ENCODE measurements at places on chromosomes 4 and X.

DNA sequence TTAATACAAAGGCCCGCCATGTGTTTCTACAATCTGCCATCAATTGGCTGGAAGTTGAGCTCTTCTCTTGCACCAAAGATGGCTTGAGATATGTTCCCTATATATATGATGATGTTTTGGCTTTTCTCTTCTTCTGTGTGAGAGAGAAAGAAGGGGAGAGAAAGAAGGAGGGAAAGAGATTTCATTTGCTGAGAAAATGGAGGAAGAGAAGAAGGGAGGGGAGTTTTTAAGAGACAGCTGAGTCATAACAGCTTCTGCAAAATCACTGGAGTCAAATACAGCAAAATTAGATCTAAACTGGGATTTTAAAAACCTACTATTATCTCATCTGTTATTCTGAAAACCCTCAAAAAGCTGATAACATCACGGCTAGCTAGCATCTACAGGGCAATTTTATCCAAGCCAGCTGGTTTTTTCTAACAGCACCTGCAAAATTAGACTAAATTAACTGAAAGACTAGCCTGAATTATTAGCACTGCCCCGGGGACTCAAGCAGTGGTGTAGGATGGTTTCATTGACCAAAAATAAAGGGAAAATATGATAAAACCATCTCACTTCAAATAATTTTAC is 647.6 kb upstream of the ACTRT1 start:
- no peak for DNase-seq

DNA sequence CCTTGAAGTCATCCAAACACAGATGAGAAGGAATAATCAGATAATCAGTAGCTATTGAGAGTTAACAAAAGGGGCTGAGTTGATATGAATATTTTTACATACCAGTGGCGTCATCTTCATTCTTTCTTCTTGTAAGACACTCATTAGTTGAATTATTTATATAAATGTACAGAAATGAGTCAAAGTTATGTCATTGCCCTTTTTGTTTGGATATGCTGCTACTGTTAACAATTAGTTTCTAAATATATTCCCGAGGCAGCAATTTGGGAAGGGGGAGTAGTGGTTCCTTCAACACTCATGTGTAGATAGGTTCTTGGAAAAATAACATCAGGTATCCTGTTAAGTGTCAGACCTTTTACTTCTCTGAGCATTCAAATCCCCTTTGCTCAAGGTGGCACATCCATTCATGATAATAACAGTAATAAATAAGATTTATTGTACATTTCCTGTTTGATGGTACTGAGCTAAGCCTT is 436.6 kb downstream of the SPRY1 start:
- no peak for DNase-seq

DNA sequence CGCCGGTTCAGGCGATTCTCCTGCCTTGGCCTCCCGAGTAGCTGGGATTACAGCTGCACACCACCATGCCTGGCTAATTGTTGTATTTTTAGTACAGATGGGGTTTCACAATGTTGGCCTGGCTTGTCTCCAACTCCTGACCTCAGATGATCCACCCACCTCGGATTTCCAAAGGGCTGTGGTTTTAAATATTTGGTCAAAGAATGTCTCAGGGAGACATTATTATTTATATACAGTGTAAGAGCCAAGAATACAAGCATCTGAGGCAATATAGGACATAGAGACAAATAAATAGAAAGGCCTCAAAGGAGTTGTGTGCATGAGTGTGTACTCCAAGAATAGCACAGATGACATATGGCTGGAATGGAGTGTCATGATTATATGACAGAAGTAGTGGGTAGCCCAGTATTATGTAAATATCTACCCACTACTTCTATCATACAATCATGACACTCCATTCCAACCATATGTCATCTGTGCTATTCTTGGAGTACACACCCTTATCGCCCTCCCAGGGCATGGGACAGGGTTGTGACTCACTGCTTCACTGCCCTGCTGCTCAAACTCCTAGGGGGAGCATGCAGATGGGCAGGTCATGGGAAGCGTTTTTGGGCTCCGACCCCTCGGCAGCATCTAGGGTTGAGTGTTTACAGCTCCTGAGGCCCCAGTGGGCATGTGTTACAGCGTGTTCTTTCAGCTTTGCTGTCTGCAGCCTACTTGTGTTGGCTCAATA is 1649.8 kb upstream of the PCDH10 start:
- DNase-seq = no peak

GRCh38 chr4:89617317-89617716 is 219.6 kb downstream of the SNCA start:
- peak; percentile 26 for DNase-seq

DNA sequence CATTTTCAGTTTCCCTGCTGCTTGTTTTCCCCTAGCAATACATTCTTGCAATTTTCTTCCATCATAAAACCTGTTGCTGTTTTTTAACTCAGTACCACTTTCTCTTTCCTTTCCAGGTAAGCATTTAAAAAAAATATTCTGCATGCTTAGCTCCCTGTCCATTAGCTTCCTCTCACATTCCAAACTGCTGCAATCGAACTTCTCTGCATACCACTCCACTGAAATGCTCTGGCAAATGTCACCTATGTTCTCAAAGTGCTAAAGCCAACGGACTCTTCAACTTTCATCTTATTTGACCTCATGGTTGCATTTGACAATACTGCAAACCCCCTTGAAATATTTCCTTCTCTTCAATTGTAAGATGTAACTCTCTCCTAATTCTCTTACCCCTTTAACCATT is 192.7 kb downstream of the ANAPC10 start:
- DNase-seq = no peak

DNA sequence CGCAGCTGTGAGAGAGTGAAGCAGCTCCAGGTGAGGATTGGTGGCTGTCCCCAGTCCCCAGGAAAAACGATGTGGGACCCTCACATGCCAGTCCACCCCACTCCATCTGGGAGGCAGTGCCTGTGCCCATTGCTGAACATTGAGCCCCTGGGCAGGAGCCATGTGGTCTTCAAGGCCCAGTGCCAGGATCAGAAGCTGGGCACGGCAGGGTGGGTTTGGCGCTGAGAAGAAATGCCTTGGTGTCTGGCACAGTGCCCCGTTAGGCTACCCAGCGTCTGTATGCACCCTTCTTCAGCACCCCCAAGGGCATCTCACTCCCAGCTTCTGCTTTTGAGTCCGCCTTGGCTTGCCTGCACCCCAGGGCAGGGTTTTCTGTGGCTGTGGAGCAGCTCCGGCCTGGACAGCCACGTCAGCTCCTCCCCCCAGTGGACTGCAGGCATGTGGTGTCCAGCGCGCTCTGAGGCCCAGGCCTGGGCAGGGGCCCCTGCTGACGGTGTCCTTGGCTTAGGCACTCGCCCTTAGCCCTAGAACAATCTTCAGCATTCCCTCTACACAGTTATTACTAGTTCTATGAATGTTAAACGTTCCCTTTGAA is 28.6 kb downstream of the RGS12 start:
- peak; percentile 46 for DNase-seq

DNA sequence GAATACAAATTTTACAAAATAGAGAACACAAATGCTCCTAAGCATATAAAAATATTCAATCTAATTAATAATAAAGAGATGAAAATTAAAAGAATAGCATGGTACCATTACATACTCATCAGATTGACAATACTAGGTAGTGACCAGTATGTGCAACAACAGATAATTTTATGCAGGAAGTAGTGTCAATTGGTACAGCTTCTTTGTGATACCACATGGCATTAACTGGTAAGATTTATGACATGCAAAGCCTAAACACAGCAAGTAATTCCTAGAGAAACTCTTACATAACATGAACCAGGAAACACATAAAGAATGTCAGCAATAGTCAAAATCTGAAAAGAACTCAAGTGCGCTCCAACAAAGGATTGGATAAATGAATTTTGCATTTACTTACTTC is 26.3 kb downstream of the CXCL2 start:
- DNase-seq = no peak

DNA sequence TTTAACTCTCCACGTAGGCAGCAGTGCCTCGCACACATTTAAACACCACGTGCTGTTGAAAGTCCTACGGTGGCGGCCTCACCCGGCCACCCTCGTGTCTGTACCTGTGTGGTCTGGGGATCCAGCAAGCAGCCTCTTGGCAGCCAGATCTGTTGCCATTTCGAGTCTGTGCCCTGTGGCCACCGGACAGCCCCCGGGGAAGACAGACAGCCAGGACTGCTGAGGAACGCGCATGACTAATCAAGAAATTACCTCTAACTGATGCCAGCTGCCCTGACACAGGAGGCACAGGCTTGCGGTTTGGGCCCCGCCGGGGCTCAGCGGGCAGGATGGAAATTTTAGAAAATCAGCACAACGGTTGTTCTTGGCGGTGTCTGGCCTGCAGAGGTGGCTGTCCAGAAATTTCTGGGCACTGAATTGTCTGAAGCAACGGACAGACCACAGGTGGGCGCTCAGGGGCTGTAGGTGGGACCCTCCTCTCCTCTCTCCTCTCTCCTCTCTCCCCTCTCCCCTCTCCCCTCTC is 15.6 kb upstream of the ASMTL start:
- peak; percentile 68 for DNase-seq

- DNase-seq = no peak
These were observed 23.7 kb downstream of the CC2D2A start for GRCh38 chr4:15493411-15493810.

GRCh38 chr4:99209671-99210070 is 9.4 kb downstream of the ADH6 start:
- peak; percentile 83 for DNase-seq

DNA sequence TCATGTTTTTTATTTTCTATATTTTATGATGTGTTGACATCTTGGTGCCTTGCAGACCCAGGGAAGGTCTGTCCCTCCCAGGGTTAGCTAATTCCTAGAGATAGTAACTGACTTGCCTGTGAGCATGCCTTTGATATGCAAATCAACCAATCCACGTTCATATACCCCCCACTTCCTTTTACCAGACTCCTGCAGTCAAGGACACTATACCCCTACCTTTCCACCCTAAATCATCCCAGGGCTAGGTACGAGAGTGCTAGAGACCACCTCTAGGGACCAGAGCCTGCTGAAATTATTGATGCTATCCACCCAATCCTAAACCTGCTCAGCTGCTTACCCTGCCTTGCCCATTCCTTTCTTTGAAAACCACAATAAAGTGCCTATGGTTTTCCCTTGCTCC is 7.5 kb upstream of the PHEX start:
- DNase-seq = no peak

DNA sequence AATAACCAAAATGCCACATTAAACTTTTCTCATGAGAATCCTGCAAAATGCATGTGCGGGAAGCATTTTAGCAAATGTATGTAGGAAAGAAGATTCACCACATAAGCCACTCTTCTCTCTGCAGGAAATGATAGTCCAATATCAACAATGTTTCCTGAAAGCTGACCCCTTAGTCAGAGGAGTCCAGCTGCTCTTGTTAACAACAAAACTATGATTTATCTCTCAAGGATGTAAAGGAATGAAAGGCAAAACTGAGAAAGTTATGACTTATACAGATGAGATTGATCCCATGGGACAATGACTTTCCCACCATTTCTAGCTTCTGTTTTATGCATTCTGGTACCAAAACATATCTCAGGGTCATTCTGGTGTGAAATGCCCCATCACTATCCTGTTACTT is 125.0 kb upstream of the EDNRA start:
- DNase-seq = peak; percentile 73

- no peak for DNase-seq
These were observed 72.3 kb downstream of the SLIT2 start for GRCh38 chr4:20323991-20324390.

DNA sequence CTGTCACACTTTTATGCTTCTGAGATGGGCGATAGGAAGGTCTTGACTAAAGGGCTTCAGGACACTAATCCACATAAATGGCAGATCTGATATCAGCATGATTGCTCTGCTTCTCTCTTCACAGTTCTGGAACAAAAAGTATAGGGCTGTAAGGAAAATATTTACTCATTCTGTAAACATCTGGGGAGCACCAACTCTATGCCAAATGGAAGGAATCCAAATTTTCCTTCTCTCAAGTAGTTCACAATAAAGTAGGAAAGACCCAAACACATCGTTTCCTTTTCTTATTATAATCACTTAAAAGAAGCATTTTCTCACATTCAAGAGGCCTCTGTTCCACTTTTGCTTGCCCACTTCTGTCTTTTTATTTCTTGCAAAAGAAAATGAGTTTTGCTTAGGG is 45.9 kb upstream of the F9 start:
- DNase-seq = no peak

DNA sequence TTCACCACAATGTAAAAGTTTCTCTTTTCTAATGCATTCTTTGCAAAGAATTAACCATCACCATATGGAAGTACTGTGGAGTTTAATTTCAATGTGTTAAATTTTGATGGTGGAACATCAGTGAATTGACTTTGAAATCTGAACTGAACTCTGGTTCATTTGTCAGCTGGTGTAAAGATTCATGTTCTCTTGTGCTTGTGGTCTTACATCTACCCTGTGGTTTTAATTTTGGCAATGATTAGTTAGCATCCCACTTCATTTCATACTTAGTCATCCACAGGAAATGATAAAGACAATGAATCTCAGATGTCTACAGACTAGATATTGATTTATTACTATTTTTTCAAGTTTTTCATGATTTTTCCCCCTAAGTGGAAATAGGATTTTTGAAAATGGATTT is 77.8 kb downstream of the GRID2 start:
- no peak for DNase-seq

GRCh38 chr4:48141048-48141447 is 7.0 kb upstream of the TXK start:
- peak; percentile 53 for DNase-seq

DNA sequence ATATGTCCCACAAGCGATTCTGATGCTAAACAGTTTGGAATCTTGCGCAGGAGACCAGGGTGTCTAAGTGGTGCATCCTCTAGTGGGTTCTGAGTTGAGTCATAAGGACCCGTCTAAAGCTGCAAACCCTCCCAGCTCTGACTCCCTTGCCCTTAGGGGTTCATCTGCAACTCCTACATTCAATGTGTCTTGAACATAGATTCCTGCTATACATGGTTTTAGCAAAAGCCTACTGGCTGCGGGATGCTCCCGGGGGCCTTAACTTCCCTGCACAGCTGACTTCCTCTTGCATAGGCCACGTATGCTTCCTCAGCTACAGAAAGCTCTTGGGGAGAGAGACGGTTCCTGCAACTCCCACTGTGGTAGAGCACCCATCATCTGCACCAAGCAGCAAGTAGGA is 236.7 kb downstream of the EVC2 start:
- DNase-seq = no peak

DNA sequence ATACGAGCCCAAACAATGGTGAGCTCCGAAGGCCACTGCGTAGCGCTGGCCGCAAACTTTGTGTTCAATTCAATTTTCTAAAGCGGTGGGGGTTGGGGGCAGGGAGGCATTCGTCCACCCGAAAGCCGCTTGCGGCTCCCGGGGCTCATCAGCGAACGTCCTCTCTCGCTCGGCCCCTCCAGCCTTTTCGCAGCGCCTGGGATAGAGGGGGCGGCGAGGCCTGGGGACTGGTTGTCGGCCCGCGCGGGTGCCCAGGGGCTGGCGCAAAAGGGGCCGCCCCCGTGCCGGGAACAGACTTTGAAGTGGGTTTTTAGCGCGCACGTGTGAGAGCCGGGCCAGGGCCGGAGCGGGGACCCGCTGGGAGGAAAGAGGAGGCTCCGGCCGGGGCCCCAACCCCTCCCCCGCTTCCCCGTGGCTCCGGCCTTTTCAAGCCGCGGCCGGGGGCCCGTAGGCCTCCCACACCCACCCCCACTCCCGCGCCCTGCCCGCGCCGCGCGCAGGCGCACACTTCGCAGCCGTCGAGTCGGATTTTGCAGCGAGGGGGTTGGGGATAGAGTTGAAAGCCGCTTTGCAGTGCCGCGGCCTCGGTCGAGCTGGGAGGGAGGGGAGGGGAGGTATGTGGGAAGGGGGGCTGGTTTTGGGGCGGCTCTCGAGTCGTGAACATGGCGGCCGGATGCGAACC is 8.3 kb downstream of the ZIC3 start:
- no peak for DNase-seq

Measured in AG10803 (cell line).